Stimulated activated CD4-positive, alpha-beta T cell treated with anti-CD3 and anti-CD28 coated beads, Interleukin-4, amount 100 ng/mL, for 4 hours (primary cell): ENCODE measurements at places on chromosomes 5 and 9.

DNA sequence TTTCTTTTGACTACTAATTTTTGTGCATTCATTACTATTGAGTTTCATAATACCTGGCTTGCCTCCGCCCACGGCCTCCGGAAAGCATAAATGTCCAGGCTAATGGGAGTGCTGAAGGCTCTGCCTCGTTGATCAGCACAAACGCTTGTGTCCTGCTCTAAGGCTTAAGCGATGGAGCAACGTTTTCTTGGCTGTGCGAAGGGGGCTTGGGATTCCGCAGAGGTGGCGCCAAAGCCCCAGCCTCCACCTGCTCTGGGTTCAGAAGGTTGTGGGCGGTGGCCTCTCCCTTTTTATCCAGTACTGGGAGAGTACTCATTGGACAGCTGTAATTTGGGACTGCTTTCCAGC is 19.7 kb downstream of the ANXA2R start:
- no peak for DNase-seq

GRCh38 chr9:111037708-111038330 is 451 bp downstream of the LPAR1 start:
- no peak for DNase-seq

- no peak for DNase-seq
Observed at GRCh38 chr9:22522206-22522740, 75.6 kb downstream of the DMRTA1 start.

- no peak for DNase-seq
Observed at GRCh38 chr5:54361691-54362411, 51.5 kb upstream of the ARL15 start.

DNA sequence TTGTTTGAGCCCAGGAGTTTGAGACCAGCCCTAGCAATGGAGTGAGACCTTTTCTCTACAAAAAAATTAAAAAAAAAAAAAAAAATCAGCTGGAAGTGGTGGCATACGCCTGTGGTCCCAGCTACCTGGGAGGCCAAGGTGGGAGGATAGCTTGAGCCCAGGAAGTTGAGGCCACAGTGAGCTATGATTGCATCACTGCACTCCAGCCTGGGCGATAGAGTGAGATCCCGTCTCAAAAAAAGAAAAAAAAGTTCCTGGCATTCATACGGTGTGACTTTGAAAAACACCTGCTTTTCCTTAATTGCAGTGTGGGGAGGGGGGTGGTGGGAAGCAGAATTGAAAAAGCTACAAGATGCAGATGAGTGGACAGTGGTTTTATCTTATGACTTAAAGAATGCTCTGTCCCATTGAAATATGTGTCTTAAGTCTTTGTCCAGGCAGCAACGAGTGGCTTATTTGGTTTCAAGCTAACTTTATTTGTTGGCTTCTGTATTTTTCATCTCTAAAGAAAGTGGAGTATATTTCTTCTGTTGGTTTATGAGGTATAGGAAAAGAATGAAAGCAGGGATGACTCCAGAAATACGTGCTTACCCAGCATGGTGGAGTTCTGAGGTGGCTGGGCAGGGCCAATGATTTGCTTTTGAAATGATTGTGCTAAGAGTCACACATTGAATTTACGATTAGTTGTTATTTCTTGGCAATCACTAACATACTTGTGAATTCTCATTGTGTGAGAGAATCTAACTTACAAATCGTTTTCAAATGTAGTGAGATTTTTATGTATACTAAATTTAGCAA is 27.8 kb downstream of the ROPN1L start:
- DNase-seq, result no peak

- no peak for DNase-seq
Observed at GRCh38 chr9:83154821-83155220, 91.9 kb upstream of the RASEF start.

DNA sequence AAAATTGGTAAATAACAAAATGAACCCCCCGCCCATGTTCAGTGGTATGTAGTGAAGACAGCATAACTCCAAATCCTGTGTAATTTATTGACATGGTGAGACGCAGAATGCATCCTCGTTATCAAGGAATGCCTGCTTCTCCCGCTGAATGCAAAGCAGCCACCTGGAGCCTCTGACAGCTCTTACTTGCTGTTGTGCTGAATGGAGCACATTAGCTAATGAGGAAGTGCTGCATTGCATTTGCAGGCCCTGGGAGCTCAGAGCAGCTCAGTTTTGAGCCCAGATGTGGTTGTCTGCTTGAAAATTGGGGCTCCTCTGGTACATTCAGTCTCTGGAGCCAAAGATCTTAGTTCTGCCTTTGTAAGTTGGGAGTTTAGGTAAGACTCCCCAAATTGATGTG is 28.9 kb downstream of the PLAC8L1 start:
- no peak for DNase-seq

DNA sequence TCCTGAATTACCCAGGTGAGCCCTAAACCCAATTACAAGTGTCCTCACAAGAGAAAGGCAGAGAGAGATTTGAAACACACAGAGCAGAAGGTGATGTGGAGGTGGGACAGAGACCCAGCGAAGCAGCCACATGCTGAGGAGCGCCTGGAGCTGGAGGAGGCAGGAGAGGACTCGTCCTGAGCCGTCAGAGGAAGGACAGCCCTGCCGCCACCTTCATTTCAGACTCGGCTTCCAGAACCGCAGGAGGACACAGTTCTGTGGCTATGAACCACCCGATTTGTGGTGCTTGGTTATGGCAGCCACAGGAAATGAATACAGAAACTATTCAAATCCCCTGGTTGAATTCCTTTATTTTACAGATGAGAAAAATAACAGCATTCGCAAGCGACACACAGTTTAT is 16.4 kb upstream of the FBP1 start:
- DNase-seq, result no peak

DNA sequence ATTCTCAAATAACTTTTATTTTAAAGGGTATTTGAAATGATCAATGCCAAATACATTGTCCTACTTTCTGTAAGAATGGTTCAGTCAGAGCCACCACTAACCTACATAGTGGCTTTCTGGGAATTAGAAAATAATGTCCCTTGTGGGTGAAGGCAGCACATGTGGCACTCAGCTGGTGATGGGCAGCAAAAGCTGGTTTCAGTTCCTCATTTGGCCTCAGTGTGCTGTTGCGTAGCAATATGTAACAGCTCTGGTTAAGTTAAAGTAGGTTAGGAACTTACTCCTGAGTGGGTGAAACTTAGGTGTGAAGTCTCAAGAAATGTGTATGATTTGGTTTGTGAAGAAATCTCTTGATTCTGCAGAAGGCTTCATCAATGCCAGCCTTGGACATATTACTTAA is 99.6 kb upstream of the SPEF2 start:
- no peak for DNase-seq

GRCh38 chr9:81874931-81875330 is 53.3 kb upstream of the SPATA31D4 start:
- DNase-seq, result no peak

GRCh38 chr9:3939820-3940219 is 360.0 kb downstream of the GLIS3 start:
- DNase-seq, result no peak
